ENCODE measurements at places on chromosomes 5 and 9.

DNA sequence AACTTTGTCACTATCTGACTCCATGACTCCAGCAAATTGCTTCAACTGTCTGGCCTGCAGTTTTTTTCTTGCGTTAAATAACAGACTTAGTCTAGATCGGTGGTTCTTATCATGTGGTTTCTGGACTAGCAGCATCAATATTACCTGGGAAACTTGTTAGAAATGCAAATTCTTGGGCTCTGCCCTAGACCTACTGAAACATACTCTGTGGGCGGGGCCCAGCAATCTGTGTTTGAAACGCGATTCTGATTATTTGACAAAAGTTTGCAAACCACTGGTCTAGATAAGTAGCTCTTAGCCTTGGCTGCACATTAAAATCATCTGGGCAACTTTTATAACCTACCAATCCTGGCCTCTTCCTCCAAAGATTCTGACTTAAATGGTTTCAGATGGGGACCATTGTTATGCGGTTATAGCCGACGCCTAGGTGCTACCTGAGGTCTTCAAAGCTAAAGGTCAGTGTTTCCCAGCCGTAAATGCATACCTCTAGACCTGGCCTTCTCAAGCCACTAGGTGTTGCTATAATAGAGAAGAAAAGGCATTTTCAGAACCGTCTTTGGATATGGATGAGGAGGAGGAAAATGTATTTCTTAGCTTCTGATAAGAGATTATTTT, 74.0 kb downstream of the C9orf85 start:
- no peak for DNase-seq

GRCh38 chr9:119453490-119453911, 84.3 kb upstream of the BRINP1 start:
- DNase-seq: no peak

- DNase-seq: no peak
Measured at GRCh38 chr5:149229298-149229937, 42.2 kb upstream of the AFAP1L1 start.

GRCh38 chr9:120252248-120252647, 327.7 kb downstream of the CDK5RAP2 start:
- no peak for DNase-seq

DNA sequence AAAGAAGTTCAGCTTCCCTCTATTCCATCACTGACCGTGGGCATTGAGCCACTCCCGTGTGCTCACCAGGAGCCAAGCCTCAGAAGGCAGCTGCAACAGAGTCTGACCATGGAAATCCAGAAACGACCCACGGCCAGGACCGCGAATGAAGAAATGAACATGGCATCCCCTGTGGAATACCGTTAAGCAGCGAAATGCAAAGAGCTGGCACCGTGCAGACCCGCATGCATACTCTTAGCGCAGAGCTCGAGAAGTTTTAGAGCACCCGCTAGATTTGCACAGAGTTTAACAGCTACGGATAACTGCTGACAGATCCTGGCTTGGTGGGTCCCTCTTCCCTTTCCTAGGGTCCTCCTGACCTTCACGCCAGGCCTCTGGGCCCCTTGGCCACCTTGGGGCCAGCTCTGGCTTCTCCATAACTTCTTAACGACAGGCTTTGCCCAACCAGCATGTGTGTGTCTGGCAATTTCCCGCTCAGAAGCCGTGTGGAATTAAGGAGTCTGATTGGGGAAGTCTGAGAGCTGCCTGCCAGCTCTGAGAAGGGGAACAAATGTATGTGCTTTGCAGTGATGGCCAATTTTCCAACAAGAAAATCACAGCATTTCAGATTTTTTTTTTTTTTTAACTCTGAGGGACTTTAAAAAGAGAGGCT, 75.3 kb upstream of the COL5A1 start:
- no peak for DNase-seq

- no peak for DNase-seq
Measured at GRCh38 chr5:54616031-54616430, 98.5 kb downstream of the SNX18 start.

DNA sequence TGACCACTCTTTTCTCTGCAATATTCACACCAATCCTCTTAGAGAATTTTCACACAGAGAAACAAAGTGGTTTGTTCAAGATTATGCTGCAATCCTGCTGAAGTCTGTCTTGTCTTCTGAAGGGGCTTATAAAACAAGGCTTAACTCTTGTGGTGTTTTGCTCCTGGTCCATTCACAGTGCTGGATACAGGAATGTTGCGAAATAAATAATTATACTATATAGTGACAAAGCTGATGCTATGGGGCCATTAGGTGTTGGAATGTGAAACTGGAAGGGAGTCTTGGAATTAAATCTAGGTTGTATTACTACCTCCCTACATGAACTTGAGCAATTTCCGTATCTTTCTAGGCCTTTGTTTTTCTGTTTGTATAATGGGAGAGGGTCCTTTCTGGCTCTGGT, 170.2 kb downstream of the TRIM32 start:
- no peak for DNase-seq

Measured in COLO829 (cell line).